ENCODE measurements at places on chromosomes 6 and 20.

GRCh38 chr20:10965936-10966470, 292.2 kb upstream of the JAG1 start:
- peak; percentile 76 for DNase-seq

GRCh38 chr6:89387516-89388201, 24.4 kb downstream of the RRAGD start:
- no peak for DNase-seq

- DNase-seq, result no peak
Observed at GRCh38 chr20:2917266-2917665, 44.0 kb downstream of the PTPRA start.

- no peak for DNase-seq
Observed at GRCh38 chr6:44004625-44005506, 122.4 kb downstream of the MRPL14 start.

DNA sequence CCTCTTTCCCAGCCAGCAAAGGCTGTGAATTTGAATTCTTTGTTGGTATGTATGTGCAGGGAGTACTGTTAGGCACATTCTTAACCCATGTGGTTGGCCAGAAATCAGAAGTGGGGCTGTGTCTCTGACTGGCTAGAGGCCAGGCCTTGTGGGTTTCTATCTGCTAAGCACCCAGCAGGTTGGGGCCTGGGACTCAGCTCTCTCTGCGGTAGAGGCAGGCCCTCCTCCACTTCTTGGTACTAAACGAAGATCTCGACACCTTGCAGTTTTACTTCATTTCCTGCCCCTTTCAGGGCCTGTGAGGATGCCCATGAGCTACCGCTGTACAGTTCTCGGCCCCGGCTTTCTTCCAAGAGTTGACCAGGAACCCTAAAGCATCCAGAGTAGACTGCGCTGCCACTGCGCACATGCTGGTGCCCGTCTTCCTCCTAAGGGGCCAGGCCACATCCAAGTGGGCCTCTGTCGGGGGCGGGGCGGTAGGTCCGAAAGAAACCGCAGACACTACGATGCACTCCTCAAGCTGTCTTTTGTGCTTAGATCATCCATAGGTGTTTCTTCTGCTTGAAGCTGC, 51.1 kb downstream of the TCP11 start:
- peak; percentile 53 for DNase-seq

DNA sequence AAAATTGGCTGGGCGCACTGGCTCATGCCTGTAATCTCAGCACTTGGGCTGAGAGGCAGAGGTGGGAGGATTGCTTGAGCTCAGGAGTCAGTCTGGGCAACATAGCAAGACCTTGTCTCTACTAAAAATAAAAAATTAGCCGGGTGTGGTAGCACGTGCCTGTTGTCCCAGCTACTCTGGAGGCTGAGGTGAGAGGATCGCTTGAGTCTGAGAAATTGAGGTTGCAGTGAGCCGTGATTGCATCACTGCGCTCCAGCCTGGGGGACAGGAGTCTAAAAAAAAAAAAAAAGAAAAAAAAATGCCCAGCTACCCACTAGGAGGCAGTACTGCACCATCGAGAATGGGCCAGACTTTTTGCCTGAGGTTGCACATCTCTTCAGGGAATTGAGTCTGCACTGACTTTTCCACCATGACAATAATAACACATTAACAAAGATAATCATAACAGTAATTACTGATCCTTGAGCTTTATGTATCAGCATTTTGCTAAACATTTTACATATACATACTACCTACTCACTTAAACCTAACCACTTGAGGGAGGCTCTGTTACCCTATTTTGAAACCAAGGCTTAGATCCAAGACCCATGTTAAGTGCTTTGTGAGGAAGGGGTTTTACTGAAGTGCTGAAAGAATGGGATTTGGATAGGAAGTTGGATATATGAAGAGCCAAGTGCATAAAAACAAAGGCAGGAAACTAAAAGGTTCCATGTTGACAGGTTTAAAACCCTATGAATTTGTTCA, 21.0 kb downstream of the SRSF3 start:
- peak; percentile 84 for DNase-seq

DNA sequence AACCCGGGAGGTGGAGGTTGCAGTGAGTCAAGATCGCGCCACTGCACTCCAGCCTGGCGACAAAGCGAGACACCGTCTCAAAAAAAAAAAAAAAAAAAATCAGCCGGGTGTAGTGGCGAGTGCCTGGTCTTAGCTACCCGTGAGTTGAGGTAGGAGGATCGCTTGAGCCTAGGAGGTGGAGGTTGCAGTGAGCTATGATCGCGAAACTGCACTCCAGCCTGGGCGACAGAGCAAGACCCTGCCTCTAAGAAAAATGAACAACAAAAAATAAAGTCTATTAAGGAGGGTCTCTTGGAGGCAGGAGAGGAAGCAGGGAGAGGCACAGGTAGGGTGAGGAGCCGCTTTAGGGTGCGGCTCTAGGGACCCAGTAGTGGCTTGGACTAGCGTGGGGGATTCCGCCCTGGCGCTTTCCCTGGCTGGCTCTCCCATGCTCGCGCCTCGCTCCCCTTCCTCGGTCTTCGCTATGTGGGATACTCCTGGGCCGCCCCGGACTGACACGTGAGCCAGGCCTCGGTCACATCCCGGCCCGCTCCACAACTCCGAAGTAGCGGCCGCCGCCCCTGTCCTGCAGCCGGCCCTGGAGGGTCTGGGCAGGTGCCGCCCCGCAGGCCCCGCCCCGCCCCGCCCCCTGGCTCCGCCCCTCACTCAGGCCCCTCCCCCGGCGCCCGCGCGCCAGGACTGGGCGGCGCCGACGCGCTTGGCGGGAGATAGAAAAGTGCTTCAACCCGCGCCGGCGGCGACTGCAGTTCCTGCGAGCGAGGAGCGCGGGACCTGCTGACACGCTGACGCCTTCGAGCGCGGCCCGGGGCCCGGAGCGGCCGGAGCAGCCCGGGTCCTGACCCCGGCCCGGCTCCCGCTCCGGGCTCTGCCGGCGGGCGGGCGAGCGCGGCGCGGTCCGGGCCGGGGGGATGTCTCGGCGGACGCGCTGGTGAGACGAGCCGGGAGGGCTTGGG, at the start of gene MYBL2:
Gene MYBL2 (plus strand): TSS at position 739 of the 953 bp plus-strand sequence. CDS start 170 bp downstream, at position 909.
- peak; percentile 51 for DNase-seq

- no peak for DNase-seq
Observed at GRCh38 chr20:14067603-14068002, 72.3 kb downstream of the MACROD2 start.
